T-helper 2 cell (primary cell): ENCODE measurements at places on chromosomes 6 and 20.
A peak's percentile ranks its signal among the peaks of the same experiment; 100 is the strongest.

DNA sequence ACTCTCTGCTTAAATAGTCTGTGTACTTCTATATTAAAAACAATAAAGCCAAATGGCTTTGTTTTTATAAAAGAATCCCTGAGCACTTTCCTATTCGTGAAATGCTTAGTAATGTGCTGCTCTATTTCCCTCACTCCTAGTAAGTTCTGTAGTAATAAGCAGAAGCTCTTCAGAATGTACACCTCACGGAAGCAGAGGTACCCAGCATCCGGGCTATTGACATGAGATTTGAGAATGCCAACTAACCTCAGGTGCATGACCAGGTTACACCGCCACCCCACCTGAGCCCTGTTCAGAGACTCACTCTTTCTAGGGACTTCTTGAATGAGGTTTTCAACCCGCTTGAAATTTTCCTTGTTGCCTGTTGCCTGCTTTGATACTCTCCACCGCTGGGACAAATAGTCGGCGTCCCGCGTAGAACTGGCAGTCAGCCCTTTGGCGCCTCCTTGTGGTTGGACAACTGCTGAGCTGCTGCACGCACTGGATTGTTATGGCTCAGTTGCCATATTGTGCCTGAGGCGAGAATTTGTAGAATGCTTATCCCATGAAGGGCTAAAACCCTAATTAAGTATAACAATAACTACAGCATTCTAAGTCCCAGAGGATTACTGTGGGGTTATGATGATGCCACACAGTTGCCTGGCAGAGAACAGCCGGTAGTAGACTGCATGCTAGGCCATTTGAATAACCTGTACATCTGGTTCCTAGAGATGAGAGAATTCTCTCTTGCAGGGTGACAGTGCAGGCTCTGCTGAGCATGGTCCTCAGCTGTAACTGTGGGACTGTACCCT is 95.4 kb downstream of the KHDC1L start:
- DNase-seq: peak; percentile 38

GRCh38 chr6:158801655-158802294 is 17.4 kb downstream of the EZR start:
- DNase-seq: no peak

GRCh38 chr6:84278321-84278998 is 51.0 kb upstream of the CEP162 start:
- DNase-seq: no peak

DNA sequence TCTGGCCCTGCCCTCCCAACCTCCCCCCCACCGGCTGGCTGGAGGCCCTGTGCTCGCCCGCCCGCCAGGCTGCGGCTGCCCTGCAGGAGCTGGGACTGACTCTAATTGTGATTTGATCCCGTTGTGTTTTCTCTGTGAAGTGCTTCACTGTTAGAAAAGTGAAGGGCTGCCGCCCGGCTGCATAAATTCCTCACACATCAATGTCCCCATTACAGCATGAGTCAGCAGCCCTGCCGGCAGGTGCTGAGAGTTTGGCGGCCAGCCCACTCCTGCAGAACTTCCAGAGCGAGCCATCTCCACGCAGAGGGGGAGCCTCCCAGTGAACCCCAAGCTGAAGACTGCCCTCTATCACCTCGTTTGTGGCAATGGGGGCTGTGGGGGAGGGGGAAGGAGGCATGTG is 137.9 kb downstream of the DLL1 start:
- DNase-seq: no peak

GRCh38 chr6:21811484-21811883 is 217.9 kb downstream of the SOX4 start:
- DNase-seq: no peak
